ENCODE measurements at places on chromosomes 13 and 19.

GRCh38 chr19:55454787-55455243, 6.6 kb downstream of the ISOC2 start:
- DNase-seq: no peak

DNA sequence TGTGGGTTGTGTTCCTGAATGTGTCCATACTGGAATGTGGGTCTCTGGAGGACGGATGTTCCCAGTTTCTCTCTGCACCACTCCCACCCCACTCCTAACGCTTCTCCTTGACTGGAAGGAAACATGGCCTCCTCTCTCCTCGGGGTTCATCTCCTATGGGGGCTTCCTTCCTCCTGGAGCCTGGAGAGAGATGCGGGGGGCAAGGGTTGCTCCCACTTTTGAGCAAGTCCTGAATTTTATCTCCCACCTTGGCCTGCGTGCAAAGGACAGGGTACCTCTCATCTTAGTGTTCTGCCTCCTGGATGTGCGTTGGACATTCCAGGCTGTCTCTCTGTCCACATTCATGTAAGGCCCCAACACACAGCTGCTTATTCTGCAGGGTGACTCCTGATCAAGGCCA, 52.5 kb upstream of the UQCRFS1 start:
- no peak for DNase-seq

DNA sequence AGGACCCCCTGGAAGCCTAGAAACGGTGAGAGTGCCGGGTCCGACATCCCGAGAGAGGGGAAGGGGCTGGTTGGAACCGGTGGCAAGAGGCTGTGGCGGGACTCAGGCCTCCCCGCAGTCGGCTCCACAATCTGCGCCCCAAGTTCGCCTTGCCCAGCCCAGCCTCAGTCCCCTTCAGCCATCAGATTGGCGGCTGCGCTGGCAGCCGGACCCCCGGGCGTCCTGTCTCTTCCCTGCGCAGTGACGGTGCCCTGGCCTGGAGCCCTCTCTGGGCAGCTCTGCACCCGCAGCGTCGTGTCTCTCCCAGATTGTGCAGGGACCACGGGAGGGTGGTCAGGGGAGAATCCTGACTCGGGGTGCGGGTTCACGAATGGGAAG, 315 bp downstream of the ZNF492 start:
- DNase-seq: no peak

GRCh38 chr13:70188567-70188966, 80.3 kb upstream of the KLHL1 start:
- DNase-seq: no peak

GRCh38 chr19:56927791-56928207, 87.3 kb upstream of the PEG3 start:
- DNase-seq: no peak

- peak; percentile 77 for DNase-seq
Observed at GRCh38 chr19:14366529-14366928, 14.7 kb upstream of the ADGRE5 start.

- no peak for DNase-seq
Observed at GRCh38 chr19:47469363-47469700, 2.4 kb downstream of the SLC8A2 start.

DNA sequence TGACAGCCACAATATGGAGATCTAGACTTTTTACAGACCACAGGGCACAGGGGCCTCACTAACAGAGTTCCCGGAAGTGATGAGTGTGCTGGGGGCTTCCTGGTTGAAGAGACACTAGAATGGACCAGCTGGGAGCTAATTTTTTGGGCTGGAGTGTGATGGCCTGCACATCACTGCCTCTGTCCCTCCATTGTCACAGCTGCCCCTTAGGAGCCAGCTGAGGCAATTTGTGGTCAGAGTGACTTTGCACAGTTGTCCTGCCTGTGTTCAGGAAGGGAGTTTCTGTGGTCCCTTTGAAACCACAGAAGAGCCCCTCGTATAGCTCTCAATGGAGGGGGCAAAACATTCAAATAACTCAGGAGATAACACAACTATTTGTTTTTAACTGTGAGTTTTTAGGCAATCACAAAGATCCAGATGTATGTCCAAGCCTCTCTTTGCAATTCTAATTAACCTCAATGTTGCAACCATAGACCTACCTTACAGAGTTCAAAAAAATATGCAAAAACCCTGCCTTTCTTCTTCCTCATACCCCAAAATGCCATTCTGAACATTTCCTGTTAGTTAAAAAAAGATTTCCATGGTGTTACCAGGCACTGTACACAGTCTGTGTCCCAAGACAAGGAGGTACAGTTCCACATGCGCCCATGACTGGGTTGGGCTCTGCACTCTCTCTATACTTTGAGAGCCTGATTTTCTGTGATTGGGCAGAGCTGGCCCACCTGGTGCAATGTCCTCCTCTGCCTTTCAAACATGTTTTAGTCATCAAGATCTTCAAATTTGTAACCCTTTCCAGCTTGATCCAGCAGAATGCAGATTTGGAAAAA, 2.4 kb downstream of the ALOX5AP start:
- no peak for DNase-seq

DNA sequence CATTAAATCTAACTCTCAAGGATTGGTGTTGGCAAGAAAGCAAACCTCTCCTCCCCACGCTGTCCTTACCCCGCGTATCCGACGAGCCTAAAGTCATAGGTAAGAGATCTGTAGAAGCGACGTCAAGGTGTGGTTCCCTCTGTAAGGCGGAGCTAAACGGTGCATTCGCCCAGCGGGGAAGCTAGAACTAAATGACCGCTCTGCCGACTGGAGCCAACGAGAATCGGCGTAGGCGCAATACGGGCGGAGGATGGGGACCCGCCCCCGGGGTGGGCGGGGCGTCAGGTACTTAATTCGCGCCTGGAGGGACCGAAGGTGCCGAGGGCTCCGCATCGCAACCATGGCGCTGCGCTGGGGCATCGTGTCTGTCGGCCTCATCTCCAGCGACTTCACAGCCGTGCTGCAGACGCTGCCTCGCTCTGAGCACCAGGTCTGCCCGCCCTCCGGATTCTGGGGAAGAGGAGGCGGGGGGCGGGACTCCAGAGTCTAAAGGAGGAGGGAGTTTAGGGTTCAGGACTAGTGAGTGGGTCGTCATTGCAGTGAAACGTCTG, at the start of gene DHDH:
DHDH (plus strand) TSS at position 318 of the 551 bp plus-strand sequence; CDS start at position 341, 23 bp downstream.
- peak; percentile 45 for DNase-seq

DNA sequence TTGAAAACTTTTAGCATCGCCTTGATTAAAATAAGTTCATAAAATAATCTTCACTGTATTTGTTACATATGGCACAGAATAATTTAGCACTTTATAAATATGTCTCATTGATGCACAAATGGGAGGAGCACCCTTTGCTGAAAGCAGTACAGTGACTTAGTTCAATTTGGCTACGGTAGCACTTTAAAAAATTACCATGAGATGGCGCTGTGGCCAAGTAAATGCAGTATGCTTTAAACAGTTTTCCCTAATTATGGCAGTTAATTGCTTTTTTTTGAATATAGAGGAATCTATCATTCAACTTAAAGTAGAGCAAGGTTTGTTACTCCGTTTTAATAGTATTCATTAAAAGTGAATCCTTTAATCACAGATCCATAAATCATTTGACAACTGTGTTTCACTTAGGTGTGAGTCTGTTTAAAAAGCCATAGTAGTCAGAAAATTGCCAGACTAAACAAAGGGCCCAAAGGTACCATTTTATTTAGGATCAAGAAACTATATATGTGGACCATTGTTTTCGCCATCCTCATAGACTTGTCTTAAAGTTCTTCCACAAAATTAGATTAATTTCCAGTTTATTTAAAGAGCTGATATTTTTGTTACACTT, 34.7 kb upstream of the ESD start:
- peak; percentile 50 for DNase-seq

DNA sequence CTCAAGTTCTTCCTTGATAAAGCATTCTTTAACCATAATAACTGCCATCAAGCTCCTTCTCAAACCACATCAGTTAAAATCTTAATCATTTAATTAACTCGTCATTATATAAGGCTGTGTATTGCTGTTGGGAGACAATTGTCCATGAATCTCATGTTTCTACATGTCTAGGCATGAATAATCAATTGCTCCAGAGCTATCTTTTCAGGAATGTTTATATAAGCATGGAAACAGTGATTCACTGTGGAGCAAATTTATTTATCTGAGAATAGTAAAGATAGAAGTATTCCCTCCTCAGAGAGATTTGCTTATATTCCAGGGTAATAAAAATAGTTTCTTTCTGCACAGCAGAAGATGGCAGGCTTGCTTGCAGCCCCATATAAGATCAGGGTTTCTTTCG, 71.1 kb downstream of the CBY2 start:
- DNase-seq: no peak

- peak; percentile 94 for DNase-seq
Observed at GRCh38 chr19:1417145-1417544, 9.8 kb downstream of the DAZAP1 start.

GRCh38 chr19:34328982-34329381, 36.0 kb upstream of the GPI start:
- DNase-seq: no peak

DNA sequence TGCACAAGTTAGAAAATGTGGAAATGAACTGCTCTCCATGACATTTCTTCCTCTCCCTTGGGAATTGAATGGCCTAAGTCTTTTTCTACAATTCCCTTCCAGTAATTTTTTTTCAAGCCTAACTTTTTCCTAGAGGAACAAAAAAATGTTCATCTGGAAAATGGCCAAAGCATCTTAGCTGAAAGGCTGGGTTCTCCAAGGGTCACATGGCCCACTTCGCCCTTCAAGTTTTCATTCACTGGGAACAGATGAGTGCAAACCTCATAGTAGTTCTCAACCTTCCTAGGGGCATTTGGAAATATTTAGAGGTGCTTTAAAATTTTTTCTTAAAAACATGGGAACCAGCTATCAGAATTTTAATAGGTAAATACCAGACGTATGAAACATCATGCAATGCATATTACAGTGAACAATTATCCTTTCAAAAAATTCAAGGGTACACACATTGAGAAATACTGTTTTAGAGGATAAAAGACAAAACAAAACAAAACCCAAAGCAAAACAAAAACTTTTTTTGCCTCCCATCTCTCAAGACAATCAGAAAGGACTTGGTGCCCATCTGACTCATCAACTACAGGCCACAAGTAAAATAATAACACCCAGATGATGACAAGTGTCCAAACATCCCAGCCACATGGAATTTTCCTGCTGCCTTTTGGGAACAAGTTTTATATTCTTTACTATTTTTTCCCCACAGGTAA, 208.8 kb downstream of the SLITRK6 start:
- DNase-seq: no peak

DNA sequence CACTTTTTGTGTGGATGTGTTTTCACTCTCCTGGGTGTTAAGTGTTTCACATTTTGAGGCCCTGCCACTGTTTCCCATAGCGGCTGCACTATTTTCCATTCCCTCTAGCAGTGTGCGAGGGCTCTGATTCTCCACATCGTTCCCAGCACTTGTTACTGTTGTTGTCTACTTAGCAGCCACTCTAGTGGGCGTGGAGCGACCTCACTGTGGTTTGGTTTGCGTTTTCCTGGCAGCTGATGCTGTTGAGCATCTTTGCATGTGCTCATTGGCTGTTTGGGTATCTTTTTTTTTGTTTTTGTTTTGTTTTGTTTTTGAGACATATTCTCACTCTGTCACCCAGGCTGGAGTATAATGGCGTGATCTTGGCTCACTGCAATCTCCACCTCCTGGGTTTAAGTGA, 14.4 kb downstream of the NAXD start:
- DNase-seq: peak; percentile 75
